ENCODE measurements at places on chromosomes 16 and 17. TPM values are rescaled to one million over a fixed set of nuclear protein-coding genes. Genes with fewer than 3 reads are reported as not detected.
A peak's percentile ranks its signal among the peaks of the same experiment; 100 is the strongest.

Gene SEZ6L2
- polyA plus RNA-seq = 187 TPM

Gene CCL16
- polyA plus RNA-seq = not detected

Gene FOXJ1
- polyA plus RNA-seq = 2.4 TPM

Gene NPB
- 2.6 TPM for polyA plus RNA-seq

Gene TMC6
- polyA plus RNA-seq = 30.3 TPM

GRCh38 chr16:64919929-64920607, 201.8 kb downstream of the CDH11 start:
- DNase-seq = no peak

DNA sequence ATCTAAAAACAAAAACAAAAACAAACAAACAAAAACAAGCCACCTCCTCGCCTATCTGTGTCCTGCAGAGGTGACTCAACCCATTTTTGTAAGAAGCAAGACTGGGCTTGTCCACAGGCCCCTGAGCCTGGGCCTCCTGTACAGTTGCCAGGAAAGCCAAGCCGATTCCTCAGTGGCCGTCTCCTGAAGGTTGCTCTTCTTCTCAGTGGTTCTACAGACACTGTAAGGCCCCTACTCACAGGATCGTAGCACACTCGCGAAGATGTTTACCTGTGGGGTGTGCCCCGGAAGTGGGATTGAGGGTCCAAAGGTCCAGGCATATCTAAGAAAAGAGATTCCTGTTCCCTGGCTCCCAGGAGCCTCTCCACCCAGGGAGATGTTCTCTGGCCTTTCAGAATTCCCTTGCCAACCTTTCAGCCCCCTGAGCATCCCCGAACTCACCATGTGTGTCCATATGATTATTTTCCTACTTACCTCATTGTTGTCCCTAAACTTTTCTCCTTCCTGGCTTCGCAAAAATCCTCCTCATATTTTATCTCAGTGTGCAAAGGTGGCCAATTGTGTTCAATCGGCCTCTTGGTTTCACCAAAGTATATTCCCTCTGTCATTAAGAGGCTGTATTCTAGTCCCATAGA, 7.5 kb upstream of the CES3 start:
- no peak for DNase-seq

- peak; percentile 39 for DNase-seq
Measured at GRCh38 chr16:9447195-9447551, 355.7 kb downstream of the HAPSTR1 start.

- no peak for DNase-seq
Measured at GRCh38 chr17:61247439-61247838, 152.2 kb upstream of the TBX2 start.

DNA sequence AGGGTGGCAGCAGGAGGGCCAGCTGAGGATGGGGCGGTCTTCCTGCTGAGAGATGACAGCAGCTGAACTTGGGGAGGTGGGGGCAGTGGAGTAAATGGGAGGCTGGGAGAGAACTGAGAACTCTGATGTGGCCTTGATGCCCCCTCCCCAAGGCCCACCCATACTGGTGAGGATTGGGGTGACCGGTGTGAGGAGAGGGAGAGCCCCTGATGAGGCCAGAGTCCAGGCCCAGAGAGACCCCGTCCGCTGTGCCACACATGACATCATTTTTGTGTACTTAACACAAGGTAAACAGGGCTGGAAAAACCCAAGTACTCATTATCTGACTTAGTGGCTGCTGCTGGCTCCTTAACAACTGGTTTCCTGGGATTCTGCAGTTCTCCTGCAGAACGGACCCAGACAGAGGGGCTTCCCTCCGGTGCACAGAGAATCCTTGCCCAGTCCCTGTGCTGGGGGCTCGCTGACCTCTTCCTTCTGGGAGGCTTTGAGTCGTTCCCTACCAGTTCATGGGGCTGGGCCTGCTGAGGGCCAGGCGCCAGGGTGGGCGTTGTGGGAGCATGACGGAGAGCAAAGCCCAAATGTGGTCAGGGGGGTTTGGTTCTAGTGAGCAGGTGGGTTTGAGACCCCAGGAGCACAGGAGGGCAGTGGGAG, 207.6 kb downstream of the RAB11FIP4 start:
- no peak for DNase-seq

- DNase-seq = no peak
Measured at GRCh38 chr16:81324808-81325207, 10.0 kb downstream of the GAN start.

GRCh38 chr17:46876926-46877325, 25.5 kb downstream of the WNT9B start:
- DNase-seq = no peak

- no peak for DNase-seq
Measured at GRCh38 chr16:84613408-84614072, 4.3 kb downstream of the COTL1 start.

DNA sequence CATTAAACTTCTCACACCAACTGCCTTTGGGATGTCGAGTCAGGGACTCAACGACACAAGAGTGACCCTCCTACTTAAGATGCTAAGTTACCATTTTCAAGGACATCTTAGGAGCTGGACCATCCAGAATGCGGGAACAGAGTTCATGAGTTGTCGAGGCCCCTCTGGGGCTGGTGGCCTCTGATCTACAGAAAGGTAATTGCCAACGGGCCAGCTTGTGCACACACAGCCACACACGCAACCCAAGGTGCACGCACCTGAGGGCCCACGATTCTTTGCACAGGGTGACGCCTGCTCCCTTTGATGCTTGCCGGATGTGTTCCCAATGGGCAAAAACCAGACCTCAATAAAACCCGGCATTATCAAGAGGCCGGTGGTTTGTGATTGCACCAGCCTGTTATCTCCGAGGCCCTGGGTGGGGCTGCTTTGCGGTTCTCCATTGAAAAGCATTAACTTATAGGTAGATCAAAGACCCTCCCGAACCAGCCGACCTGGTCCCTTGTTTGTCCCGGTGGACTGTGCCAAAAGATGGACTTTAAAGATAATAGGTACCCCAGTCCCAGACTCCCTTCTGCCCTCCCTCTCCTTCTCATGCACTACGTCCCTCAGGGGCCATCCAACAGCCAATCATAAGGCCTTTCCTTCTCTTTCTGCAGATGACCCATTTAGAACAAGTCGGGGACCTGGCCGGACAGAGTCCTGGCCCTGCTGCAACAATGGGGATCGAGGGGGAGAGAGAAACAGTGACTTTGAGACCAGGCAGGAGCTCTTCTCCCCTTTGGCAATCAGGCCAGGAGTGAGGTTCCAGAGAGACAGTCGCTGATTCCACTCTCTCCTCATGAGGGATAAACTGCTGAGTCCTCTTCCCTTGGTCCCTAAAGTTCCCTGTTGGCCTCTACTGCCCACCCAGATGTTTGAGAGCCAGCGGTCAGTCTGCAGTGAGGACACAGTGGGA, 292.5 kb downstream of the SOX9 start:
- DNase-seq = no peak
